ENCODE measurements at places on chromosomes 5 and 9.

GRCh38 chr5:16082053-16082452, 97.5 kb downstream of the MARCHF11 start:
- no peak for DNase-seq

DNA sequence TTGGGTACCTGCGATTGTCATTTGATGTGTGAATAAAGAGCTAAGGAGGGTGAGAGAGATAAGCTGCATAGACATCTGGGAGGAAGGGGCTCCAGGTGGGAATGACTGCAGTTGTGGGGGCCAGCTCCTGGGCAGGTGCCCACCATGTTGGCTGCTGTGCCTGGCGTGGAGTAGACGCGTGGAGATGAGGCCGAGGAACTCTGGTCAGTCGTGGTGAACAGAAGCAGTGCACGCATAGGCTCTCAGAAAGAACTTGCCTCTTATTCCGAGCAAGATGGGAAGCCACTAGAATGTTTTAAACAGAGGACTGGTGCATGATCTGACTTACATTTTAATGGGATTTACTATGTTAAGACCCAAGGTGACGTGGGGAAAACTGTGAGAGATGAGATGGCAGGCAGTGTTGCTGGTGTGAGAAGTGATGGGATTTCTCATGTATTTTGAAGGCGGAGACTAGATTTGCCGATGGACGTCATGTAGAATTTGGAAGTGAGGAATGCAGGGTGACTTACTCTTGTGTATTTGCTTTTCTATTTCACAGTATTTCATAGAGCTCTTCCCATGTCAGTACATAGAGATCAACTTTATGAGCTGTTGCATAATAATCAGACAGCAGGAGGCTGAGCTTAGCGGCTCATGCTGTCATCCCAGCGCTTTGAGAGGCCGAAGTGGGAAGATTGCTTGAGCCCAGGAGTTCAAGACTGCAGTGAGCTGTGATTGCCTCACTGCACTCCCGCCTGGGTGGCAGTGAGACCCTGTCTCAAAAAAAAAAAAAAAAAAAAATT, 71.1 kb downstream of the EHMT1 start:
- peak; percentile 42 for DNase-seq

DNA sequence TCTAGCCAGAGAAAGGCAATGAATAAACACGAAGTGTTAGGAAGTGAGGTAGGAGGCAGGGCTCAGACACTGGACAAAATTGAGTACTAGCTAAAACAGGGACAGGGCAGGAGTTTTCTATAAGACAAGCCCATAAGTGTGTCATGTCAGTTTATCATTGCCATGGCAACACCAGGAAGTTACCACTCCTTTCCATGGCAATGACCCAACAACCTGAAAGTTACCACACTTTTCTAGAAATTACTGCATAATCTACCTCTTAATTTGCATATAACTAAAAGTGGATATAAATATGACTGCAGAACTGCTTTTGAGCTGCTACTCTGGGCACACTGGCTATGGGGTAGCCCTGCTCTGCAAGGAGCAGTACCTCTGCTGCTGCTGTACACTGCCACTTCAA, 442.5 kb upstream of the COX7C start:
- DNase-seq: no peak

DNA sequence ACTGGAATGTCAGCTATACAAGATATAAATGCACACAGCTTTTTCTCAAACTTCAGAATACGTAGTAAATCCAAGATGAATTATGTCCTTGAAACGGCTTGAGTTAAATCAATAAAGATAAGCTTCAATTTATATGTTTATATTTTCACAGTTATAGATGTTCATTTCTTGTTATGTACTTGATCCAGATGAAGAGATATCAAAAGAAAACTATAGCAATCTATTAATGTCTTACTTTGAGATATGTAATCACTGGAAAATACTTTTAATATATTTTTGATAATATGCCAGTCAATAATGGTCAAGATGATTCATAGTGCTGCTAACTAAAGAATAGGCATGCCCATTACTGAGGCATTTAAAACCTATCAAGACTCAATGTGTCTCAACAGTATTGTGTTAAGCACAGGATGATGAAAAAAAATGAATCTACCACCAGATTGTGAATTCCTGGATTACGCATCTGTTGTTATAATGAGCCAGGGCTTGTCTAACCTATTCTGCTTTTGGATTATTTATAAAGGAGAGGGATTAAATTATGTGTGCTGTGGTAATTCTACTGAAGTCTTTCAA, 372.6 kb upstream of the PRR16 start:
- no peak for DNase-seq

- DNase-seq: no peak
Measured at GRCh38 chr5:73106335-73106734, 14.0 kb upstream of the TMEM171 start.

DNA sequence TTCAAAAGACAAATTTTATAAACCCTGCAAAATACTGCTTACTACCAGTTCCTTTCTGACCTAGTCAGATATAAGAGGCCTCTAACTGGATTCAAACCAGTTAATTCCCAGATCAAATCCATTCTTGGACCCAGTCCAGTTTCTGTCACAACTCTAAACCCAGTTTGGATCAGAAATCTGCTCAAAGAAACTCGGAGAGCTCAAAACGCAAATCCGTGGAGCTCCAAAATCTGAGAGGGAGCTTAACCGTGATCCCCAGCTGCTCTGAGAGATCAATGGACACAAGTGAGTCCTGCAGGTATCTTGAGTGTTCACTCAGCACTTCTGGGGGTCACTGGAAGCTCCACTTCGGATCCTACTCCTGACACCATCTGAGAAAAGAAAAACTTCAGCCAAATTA, 348.1 kb upstream of the PTGER4 start:
- DNase-seq: no peak

DNA sequence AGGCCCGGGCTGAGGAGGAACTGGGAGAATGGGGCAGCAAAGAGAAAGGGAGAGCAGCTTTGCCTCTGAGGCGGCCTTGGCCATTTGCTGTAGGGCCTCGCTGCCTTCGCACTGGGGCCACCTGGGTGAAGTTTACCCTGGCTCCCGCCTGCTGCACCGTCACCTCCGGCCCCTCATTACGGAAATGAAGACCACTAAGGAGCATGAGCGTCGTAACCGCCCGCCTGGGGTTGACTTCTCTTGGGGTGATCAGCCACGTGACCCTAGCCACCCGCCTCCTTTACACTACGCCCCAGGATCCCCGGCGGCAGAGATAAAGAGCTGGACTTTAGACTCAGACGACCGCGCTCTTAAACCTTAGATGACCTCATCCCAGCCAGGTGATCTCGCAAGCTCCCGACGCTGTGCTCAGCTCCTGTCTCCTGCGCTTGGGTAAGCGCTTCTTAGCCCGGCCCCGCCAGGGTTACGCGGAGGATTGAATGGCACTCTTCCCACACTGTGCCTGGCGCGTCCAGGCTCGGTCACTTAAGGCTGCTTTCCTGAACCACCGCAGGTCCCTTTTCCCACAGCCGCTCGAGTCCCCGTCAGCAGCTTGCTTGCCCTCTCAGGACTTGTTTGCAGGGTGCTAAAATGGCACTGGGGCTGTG, 107.9 kb upstream of the LARP1 start:
- DNase-seq: no peak

DNA sequence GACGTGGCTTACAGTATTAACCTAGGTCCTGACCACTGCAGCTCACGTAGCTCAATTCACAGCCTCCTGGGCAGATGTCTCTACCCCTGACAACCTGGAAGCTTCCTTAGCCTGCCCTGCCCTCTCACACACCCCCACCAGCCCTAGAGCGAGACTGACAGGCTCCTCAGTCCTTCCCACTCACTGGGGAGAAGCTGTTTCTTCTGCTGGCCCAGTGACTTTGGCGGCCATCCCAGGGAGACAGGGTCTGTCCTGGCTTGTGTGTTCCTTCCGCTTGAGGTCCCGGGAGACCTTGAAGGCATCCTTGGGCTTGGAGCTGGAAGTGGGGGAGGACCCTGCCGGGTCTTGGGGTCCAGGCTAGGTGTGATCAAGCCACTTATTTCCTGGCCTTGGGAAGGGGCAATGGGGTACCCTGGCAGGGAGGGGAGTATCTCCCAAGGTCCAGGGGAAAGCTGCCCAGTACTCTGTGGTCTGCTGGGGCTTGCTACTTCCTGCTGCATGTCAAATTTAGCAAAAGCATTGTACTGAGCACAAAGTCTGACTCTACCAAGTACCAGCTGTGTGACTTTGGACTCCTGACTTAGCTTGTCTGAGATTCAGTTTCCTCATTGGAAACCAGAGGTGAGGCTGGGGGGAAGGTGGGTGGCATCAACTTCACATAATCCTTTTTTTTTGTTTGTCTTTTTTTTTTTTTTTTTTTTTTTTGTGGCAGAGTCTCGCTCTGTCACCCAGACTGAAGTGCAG, 1.9 kb downstream of the MIGA2 start:
- DNase-seq: no peak

- DNase-seq: no peak
Measured at GRCh38 chr5:36423578-36424307, 122.0 kb upstream of the RANBP3L start.

- no peak for DNase-seq
Measured at GRCh38 chr5:178548746-178549145, 41.4 kb downstream of the COL23A1 start.

- DNase-seq: no peak
Measured at GRCh38 chr5:127938746-127939145, 144.8 kb upstream of the SLC12A2 start.

GRCh38 chr5:57191986-57192385, 18.1 kb downstream of the GPBP1 start:
- DNase-seq: no peak

- DNase-seq: no peak
Measured at GRCh38 chr5:159182691-159183090, 26.7 kb downstream of the RNF145 start.

DNA sequence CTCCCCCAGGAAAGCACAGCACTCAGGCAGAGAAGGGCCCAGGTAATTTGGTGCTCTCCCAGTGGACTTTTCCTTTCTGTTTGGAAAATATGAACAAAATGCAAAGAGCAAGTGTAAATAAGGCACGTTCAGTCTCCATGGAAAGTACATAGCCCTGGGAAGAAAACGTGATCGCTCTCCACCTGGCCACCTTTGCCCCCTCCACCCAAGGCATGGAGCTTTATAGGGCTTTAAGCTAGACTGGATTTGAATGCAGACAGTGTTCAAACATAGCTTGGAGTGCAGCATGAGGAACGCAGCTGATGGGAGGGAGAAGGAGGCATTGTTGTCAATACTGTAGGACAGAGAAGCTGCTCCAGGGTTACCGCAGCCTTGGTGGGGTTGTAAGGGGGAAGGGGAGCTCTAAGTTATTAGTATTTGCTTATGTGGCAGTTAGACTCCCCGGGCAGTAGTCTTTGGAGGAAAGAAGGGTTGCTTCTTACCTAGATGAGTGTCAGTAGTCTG, 500.2 kb downstream of the SPOCK1 start:
- no peak for DNase-seq

GRCh38 chr5:114116981-114117380, 244.9 kb upstream of the KCNN2 start:
- DNase-seq: no peak

GRCh38 chr5:163409384-163409783, 28.0 kb upstream of the CCNG1 start:
- DNase-seq: no peak

DNA sequence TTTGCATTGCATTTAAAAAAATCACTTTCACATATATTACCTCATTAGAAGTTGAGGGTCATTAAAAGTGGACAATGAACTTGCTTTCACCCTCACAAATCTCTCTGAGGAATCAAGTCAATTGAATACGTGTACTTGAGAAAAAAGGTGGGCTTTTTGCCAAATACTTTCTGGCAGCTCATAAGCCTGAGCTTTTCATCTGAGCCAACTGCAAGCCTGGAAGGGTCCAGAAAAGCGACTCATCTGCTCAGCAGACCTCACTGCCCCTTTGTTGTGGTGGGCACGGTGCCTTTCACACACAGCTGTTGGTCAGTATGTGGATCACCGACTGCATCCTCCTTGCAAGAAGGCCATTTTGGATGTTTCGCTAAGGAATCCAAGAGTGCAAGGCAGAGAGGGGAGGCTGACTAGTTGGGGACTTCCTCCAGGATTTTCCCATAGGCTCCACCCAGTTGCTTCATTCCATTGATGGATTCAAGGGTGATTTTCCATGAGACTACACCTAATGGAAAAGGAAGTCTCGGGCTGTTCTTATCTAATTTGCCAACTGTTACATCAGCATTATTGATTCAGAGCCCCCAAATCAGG, 564.7 kb downstream of the PDE4D start:
- DNase-seq: no peak

- DNase-seq: no peak
Measured at GRCh38 chr5:92514896-92515295, 1066.1 kb downstream of the NR2F1-AS1 start.

DNA sequence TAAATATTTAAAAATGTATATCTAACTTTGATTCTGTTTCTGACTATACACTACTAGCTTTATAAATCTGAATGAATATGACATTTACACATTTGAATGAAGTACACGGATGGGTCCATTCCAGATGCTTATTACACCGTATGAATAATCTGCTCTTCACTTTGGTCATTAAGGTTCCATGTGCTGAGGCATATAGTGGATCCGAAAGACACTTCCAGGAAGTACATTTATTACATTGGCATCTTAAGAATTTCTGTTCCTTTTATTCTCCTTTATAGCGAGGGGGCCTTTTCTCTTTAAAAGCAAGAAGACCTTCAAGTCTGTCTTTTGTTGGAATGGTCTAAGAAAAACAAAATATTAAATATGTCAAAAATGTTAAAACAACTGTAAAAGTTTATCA, 147.6 kb downstream of the AUH start:
- DNase-seq: no peak

- DNase-seq: no peak
Measured at GRCh38 chr9:121394292-121394691, 24.2 kb upstream of the STOM start.

GRCh38 chr9:137222190-137223077, at the start of gene RNF208:
Gene RNF208, minus strand, starts transcription at chr9:137222240. Its CDS starts 1,028 bp downstream, at chr9:137221212.
- DNase-seq: no peak

GRCh38 chr5:142356349-142356715, 31.5 kb upstream of the SPRY4 start:
- peak; percentile 63 for DNase-seq

DNA sequence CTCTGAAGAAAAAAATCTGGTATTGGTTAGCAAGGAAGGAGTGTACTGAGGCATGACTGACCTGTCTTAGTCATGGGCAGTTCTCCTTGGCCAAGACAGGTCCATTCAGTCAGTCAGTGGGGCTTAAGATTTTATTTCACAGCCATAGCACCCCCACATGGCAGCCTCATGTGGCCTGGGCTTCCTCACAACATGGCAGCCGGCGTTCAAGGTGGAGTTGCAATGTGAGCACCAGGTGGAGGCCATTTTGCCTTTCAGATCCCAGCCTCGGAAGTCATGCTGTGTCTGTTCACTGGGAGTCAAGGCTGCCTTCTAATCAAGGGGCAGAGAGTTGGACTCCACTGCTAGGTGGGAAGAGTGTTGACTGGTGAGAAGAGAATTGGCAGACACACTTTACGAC, 10.3 kb upstream of the CARD19 start:
- no peak for DNase-seq

- no peak for DNase-seq
Measured at GRCh38 chr5:2103940-2104339, 221.2 kb upstream of the IRX4 start.

DNA sequence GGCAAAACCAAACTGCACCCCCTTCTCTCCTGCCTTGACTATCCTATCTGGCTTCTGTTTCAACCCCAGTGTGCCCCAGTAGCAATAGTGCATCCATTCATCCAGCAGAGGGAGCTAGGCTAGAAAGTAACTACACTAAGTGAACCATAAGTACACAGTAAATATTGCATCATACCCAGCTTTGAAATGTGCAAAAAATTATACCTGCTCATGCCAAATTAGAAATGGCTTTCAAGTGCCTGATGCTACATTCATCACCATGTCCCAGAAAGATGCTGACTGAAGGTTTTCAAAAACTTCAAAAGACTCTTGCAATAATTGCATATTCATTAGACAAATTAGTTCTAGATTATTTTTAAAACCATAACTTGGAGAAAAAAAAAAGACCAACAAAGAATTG, 153.5 kb downstream of the PRELID2 start:
- peak; percentile 83 for DNase-seq
